Esophagus squamous epithelium (tissue), 5 donors: ENCODE measurements at places on chromosomes 5 and 9. TPM values are rescaled to one million over a fixed set of nuclear protein-coding genes. Genes with fewer than 3 reads are reported as not detected.

The BAAT gene
- total RNA-seq = not detected

The PLPP6 gene
- total RNA-seq = 9.9 TPM

GRCh38 chr5:119028575-119028974, 40.2 kb upstream of the DTWD2 start:
- H3K4me3 ChIP-seq = no peak overlapping the region
- no peak for DNase-seq
- no peaks in the 10 kb centered on the region for H3K27me3 ChIP-seq
- H3K27ac ChIP-seq = no peak overlapping the region
- H3K4me1 ChIP-seq = no peaks in the 10 kb centered on the region

- no peak overlapping the region for H3K4me3 ChIP-seq
- no peak for DNase-seq
- H3K27me3 ChIP-seq = no peaks in the 10 kb centered on the region
- H3K27ac ChIP-seq = no peak overlapping the region
Measured at GRCh38 chr5:91541696-91542095, 158.6 kb upstream of the ARRDC3 start.

DNA sequence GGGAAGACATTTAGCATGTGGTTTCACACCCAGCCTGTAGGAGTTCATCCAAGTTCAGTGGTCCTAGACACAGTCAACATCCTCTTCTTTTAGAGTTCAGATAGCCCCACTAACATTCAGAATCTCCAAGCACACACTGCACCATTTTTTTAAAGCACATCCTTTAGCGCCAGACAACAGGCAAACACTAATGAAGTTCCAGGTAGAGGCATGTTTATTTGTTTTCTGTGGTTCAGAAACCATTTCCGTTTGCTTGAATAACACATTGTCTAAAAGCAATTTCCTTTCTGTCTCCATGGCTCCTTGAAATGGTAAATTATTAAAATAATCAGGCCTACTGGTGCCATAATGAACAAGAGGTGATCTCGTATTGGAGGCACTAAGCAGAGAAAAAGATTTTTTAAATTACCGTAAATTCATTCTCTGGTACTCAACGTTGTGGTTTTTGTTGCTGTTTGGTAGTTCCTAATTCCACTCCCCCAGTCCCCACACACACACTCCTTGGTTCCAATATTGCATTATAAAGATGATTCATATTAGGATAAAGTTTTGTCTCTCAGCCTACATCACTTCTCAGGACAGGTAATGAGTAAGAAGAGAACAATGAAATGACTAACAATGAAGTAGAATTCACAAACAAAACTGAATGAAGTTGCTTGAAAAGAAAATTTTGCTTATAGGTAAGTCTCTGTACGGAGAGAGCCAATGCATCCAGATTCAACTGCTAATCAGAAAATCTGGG, 153.1 kb downstream of the PCSK1 start:
- peak overlapping the region; percentile 65 for H3K27ac ChIP-seq
- DNase-seq = no peak
- H3K36me3 ChIP-seq = no peaks in the 10 kb centered on the region
- H3K4me3 ChIP-seq = no peak overlapping the region

The ZNF608 gene
- total RNA-seq = 5.8 TPM

The CREBRF gene
- 28.4 TPM for total RNA-seq

- no peak overlapping the region for H3K4me3 ChIP-seq
- no peak for DNase-seq
- H3K27ac ChIP-seq = no peak overlapping the region
Measured at GRCh38 chr5:93417490-93417889, 163.5 kb downstream of the NR2F1-AS1 start.

- no peaks in the 10 kb centered on the region for H3K36me3 ChIP-seq
- H3K27me3 ChIP-seq = no peaks in the 10 kb centered on the region
Measured at GRCh38 chr9:99387431-99387830, 165.3 kb downstream of the SEC61B start.

The ELOVL7 gene
- total RNA-seq = 7.4 TPM

The CDH9 gene
- total RNA-seq = not detected

- peak overlapping the region; percentile 82 for H3K27ac ChIP-seq
- H3K4me3 ChIP-seq = no peak overlapping the region
- no peak for DNase-seq
- no peaks in the 10 kb centered on the region for H3K36me3 ChIP-seq
Measured at GRCh38 chr9:108056084-108056804, 566.7 kb upstream of the KLF4 start.

DNA sequence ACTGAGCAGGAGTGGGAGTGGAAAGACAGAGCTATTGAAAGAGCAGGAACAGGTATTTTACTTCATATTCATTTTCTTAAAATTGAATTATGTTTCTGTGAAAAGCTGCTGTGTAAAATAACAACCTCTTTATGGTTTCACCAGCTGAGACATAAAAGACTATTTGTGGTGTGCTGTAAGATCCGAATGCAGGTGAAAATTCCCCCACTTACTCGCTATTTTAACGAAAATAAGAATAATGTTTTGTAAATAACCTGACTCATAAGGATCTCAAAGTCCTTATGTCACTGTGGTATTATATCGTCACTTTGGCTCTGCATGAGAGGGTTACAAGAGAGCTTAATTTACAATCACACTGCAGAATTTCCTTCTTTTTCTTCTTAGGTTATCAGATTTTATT, 65.3 kb upstream of the NFIB start:
- no peaks in the 10 kb centered on the region for H3K4me1 ChIP-seq
- DNase-seq = no peak
- H3K36me3 ChIP-seq = no peaks in the 10 kb centered on the region
- H3K27ac ChIP-seq = no peak overlapping the region
- H3K4me3 ChIP-seq = no peak overlapping the region

The ANKRD34B gene
- not detected for total RNA-seq

The TNC gene
- total RNA-seq = 8.5 TPM

GRCh38 chr5:61465066-61465465, 133.0 kb downstream of the ZSWIM6 start:
- H3K36me3 ChIP-seq = no peaks in the 10 kb centered on the region
- no peak overlapping the region for H3K27ac ChIP-seq
- DNase-seq = no peak
- no peaks in the 10 kb centered on the region for H3K27me3 ChIP-seq

DNA sequence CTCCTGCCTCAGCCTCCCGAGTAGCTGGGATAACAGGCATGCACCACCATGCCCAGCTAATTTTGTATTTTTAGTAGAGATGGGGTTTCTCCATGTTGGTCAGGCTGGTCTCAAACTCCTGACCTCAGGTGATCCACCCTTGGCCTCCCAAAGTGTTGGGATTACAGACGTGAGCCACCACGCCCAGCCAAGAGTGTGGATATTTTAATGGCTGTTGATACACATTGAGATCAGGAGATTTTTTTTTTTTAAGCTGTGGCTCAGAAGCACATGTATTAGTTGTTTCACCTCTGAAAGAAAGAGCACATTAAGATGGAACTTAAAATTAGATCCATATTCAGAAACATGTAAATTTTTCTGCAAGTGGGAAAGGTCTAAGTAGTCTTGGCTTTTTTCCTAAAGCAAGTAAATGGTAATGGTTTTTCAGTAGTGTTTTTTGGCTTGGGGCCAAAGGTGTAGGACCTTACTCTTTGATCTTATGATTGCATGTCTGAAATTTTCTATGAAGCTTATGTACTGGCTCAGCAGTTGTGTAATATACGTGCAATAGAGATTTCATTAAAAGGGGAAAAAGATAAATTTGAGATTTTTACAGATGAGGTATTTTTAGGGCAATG, 9.9 kb downstream of the RBM27 start:
- no peak for DNase-seq
- no peaks in the 10 kb centered on the region for H3K36me3 ChIP-seq
- peaks cover 2% of the 10 kb centered on the region for H3K4me1 ChIP-seq
- no peak overlapping the region for H3K27ac ChIP-seq
- H3K4me3 ChIP-seq = no peak overlapping the region
- no peaks in the 10 kb centered on the region for H3K27me3 ChIP-seq

DNA sequence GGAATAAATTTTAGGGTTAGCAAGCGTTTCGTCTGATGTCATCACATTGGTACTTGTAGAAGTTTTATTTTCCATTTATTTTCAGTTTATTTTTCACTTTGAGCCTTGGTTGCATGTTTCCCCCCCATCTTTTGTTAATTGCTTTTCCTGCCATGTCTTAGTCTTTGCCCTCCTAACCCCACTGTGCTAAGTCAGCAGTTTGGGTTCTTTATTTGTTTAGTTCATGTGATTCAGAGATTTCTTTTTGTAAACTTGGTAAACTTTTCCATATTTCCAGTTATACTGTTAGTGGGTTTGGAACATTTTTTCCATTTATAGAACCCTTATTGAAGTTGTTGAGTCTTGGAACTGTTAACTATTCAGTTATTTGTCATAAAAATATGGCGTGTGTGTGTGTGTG, 252.9 kb upstream of the ANKH start:
- H3K4me1 ChIP-seq = peaks cover 4% of the 10 kb centered on the region
- no peak overlapping the region for H3K27ac ChIP-seq
- H3K36me3 ChIP-seq = no peaks in the 10 kb centered on the region
- DNase-seq = no peak

DNA sequence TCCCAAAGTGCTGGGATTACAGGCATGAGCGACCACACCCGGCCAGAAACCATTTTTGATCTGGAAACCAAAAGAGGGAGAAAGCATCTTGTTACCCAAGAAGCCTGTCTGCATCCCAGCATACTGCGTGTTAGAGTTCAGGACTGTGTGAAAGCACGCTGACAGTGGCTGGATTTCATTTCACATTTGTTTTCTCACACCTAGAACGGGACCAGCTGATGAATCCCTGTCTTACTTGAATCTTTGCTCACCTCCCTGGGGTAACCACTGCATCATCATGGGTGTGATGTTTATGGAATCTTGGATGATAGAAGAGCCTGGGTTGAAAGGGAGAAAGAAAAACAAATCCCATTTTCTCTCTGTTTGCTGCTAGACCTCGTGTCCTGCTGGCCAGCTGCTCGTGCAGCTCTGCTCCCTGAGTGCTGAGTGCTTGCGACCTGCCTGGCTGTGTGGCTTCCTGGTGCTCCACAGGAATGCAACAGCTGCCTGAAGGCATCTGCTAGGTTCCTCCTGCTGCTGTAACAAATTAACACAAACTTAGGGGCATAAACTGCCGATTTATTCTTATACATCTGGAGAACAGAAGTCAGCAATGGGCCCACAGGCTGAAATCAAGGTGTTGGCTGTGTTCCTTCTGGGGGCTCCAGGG, 378.3 kb upstream of the DAP start:
- no peaks in the 10 kb centered on the region for H3K36me3 ChIP-seq
- DNase-seq = no peak
- H3K4me3 ChIP-seq = no peak overlapping the region
- no peak overlapping the region for H3K27ac ChIP-seq
- H3K4me1 ChIP-seq = no peaks in the 10 kb centered on the region

GRCh38 chr9:98900244-98900643, 43.5 kb upstream of the COL15A1 start:
- no peak overlapping the region for H3K27ac ChIP-seq
- peaks cover 5% of the 10 kb centered on the region for H3K4me1 ChIP-seq
- DNase-seq = no peak
- no peaks in the 10 kb centered on the region for H3K27me3 ChIP-seq

The AJM1 gene
- total RNA-seq = 0.72 TPM

DNA sequence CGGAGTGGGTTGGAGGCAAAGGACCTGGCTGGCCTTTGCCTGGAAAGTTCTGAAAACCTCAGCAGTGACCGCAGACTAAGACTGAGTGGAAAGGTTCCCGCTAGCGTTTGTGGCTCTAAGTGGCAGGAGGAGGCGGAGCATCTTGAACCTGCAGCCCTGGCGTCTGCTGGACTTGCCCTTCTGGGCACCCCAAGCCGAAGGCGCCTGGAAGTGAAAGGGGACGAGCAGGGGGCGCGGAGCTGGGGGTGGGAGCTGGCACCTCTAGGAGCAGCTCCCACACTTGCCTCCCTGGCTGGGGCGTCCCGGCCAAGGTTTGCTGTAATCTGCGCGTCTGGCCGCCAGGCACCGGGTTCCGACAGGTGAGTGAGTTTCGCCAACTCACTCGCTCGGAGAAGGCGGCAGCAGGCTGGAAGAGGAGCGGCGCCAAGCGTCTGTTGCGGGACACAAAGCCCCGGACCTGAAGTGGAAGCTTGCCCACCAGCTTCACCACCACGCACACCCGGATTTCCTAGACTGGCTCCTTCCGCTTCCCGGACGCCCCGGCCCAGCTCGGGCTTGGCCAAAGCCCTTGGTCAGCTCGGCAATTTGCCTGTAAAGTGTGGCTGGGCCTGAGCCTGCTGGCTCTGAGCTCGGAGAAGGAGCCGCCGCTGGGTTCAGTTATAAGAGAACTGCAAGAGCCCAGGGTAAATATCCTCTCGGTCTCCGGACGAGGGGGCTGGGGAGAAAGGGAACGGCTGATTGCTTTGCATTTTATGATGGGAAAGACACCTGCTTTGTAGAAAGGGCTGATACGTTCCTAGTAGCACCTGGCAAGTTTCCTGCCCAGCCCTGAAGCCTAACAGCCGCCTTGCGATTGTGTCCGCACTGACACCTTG, at the start of gene GNA14:
Gene GNA14, minus strand, starts transcription at position 89 of the 875 bp plus-strand sequence. CDS start 529 bp downstream, outside the sequence.
- peak within 1 kb of the TSS; percentile 65 for H3K4me3 ChIP-seq
- no peak for DNase-seq
- peaks cover 9% of the 10 kb centered on the region for H3K4me1 ChIP-seq
- H3K27ac ChIP-seq = peak within 1 kb of the TSS; percentile 80
- no peaks in the 10 kb centered on the region for H3K36me3 ChIP-seq
- H3K27me3 ChIP-seq = peaks cover 31% of the 10 kb centered on the region

DNA sequence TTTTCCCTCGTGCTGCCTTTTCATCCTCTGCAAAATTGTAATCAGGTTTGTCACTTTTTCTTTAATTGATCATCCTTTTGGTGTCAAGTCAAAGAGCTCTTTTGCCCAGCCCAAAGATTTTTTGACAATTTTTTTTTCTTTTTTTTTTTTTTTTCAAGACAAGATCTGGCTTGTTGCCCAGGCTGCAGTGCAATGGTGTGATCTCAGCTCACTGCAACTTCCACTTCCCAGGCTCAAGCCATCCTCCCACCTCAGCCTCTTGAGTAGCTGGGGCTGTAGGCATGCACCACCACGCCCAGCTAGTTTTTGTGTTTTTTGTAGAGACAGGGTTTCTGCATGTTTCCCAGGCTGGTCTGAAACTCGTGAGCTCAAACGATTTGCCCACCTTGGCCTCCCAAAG, 36.7 kb downstream of the CDK7 start:
- H3K27me3 ChIP-seq = no peaks in the 10 kb centered on the region
- H3K4me3 ChIP-seq = no peak overlapping the region
- H3K27ac ChIP-seq = no peak overlapping the region
- peaks cover 26% of the 10 kb centered on the region for H3K36me3 ChIP-seq

The AQP3 gene
- total RNA-seq = 1,870 TPM
